ENCODE measurements at places on chromosomes 4 and X.

GRCh38 chr4:125547836-125548235 is 233.1 kb downstream of the FAT4 start:
- no peak for DNase-seq

- DNase-seq = no peak
These were observed 225.8 kb downstream of the GABRG1 start for GRCh38 chr4:45897946-45898585.

DNA sequence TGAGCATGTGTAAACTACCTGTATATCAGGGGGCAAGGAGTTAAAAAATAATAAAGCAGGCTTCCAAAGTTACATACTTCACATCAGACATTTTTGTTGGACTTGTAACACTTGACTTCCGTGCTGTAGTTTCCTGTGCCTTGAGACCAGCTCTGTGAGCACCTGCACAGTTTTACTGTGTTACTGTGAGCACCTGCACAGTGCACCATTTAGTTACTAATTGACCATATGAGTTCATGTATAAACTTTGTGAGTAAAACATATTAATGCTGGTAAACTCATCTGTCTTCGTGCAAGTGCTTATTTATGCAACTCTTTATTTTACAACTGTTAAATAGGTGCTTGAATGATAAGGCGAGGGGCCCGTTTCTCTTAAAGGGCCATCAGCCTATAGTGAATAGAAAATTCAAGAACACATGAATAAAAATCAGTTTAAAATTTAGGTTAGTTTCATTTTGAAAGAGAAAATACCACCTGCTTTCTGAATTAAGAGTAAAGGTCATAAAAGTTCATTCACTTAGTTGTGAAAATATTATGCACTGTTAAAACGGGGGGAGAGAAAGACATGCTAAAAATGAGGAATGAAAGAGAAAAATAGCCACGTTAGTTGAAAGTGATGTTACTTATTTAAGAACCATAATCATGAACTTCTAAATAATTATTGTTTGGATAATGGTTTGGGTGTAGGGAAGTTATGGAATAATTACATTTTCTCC is 42.4 kb downstream of the USP9X start:
- no peak for DNase-seq

- DNase-seq = no peak
These were observed 312.6 kb upstream of the FTHL17 start for GRCh38 chrX:31384471-31384870.

DNA sequence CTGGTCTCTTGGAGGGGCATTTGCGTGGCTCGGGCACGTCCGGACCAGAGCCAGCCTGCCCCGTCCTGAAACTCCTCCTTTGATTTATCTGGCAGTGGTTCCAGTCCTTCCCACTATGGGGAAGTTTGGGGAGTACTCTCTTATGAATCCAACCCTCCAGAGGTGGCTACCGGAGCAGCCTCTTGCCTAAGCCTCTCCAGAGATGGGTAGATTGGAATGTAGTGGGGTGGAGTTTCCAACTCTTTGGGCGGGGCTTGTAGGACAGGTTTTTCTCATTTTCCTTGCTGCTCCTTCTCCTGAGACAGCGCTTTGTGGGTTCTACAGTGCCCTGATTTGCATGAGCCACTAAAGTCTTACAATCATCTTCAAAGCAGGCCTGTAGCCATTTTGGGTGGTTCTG is 60.1 kb upstream of the XAGE1B start:
- no peak for DNase-seq

GRCh38 chr4:17336069-17336468 is 175.8 kb downstream of the QDPR start:
- no peak for DNase-seq

DNA sequence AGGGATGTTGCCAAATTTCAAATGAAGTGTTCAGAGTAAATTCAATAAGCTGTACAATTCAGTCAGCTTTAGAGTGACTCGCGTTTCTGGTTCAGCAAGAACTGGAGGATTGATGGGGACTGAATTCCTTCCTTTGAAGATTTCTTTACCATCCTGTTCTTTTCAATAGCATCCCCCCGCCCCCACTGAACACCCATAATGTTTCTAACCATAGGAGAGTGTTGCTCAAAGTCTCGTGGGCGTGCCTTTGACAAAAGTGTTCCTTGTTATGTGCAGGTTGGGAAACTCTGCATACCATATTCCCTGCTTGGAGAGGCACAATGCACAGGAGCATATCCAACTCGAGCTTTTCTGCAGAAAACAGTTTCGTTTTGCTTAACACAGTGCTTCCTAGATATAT is 323.5 kb upstream of the CASK start:
- no peak for DNase-seq
